GM13977 (cell line): ENCODE measurements at places on chromosomes 7 and 10.

- no peak for DNase-seq
These were observed 16.7 kb downstream of the ELN start for GRCh38 chr7:74044366-74045350.

GRCh38 chr10:66837990-66838389 lies 87.8 kb upstream of the LRRTM3 start:
- DNase-seq: no peak

- DNase-seq: no peak
These were observed 183.1 kb downstream of the TAX1BP1 start for GRCh38 chr7:27922907-27923641.

DNA sequence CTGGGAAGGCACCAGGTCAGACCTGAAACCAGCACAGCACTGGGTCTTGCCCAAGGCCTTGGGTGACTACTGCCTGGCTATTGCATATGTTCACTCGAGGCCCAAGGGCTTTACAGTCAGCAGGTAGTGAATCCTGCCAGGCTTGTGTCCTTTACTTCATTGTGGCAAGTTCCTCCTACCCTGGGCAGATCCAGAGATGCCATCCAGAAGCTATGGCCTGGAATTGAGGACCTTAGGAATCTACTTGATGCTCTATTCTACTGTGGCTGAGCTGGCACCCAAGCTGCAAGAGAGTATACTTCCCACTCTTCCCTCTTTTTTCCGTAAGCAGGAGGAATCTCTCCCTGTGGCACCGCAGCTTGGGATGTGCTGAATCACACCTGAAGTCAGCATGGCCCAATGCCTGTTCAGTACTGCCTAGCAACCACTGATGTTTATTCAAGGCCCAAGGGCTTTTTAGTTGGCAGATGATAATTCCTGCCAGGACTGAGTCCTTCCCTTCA lies 246.7 kb upstream of the CTBP2 start:
- DNase-seq: no peak

- no peak for DNase-seq
These were observed 25.1 kb downstream of the SGCE start for GRCh38 chr7:94630855-94631254.

DNA sequence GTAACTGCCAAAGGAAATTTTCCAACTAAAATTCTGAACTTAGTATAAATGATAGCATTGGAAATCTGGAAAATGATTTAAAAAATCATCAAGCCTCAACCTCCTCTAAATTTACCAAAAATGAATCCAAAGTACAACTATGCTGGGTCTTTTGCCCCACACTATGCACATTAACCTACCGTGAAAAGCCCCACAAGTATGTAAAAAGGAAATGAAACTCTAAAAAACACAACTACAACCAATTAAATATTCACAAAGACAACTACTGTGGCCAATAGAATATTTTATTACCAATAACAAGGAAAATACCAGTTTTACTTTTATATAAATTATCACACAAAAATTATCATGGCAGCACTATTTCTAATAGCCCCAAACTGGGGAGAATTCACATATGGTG lies 19.3 kb downstream of the EIF3A start:
- DNase-seq: no peak

- peak; percentile 93 for DNase-seq
These were observed 1.7 kb upstream of the EGR2 start for GRCh38 chr10:62817766-62818425.

- DNase-seq: no peak
These were observed 157.1 kb downstream of the ZEB1 start for GRCh38 chr10:31476088-31476487.

DNA sequence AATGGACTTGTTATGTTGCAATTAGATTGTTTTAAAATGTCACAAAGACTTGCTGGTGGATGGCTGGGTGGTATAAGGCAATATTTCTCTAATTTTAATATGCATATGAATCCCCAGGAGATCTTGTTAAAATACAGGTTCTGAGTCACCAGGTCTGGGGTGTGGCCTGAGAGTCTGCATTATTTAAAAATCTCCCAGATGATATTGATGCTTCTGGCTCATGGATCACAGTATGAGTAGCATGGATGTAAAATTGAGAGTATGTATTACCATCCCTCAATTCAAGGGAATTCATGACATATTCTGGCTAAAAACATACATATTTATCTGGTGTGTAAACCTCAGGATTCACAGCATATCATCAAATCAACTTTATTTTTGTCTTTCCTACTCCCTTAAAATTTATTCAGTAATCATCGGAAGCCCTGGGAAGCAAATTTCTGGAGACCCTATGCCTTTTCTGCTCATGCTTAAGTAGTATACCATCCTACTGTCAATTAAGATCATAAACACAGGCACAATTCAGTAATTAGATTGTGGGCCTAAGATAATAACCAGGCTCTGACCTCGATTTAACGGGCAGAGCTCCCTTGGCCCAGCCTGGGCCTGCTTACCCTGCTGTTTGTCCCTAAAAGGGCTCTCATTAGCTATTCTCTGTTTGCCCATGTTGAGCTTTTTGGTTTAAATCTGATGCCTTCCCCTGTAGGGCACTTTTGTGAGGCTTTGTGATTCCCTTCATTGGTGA lies 29.6 kb upstream of the ICA1 start:
- DNase-seq: no peak

DNA sequence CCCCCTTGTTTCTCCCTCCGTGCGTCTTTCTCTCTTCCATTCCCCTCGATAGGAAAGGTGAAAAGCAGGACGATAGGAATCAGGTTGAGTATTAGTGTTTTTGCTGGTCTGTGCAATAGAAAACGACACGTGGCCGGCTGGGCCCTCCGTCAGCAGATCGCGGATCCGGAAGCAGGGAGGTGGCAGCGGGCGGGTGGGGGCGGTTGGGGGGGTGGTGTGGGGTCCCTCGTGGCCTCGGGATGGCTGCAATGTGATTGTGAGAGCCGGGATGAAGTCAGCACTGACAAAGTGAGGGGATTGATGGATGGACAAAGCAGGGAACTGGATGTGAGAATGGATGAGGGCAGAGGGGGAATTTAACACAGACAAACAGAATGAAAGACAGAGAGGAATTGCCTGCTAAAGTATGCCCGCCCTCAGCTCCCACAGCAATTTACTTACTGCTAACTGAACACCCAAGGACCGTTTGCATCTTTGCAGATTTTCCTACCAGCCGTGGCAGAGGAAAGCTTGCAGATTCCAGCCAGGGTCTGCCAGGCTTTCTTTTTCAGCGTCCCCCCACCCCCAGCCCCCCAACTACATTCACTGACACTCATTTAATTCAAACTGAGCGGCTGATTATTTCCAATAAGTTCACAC lies 280.9 kb downstream of the LRMDA start:
- DNase-seq: no peak

DNA sequence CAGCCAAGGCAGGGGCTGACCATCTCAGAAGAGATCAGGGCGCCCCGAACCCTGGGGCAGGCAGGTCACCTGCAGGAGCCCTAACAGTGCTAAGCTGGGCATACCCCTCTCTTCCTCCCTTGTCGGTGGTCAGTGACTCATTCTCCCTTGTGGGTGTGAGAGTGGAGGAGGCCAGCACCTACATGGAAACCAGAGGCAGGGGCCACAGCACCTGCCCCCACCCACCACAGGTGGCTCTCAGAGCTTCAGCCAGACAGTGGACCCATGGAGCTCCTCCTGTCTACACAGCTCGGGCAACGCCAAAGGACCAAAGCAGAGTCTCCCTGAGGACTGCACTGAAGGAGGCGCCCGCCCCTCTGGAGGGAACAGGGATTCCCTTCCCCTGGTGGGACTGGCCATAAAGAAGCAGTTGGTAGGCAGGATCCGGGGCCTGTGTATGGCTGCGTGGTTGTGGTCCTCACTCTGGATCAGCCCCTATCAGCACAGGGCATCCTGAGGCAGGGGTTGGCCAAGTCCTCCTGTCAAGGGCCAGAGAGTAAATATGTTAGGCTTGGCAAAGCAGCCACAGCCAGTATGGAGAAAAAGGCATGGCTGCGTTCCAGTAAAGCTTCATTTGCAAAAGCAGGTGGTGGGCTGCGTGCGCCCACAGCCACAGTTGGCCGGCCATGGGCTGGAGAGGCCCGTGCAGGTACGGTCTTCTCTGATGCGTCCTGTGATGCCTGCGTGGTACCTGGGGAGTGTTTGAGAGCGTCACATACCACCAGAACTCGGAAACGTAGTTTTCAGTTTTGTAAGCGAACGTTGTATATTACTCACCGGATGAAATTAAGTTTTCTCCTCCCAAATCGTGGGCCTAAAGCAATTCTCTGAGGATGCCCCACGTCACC lies 198.2 kb downstream of the EBF3 start:
- DNase-seq: no peak

- DNase-seq: no peak
These were observed 14.3 kb downstream of the PTPRE start for GRCh38 chr10:127921075-127921752.

GRCh38 chr7:112084520-112084971 lies 121.7 kb downstream of the DOCK4 start:
- no peak for DNase-seq

DNA sequence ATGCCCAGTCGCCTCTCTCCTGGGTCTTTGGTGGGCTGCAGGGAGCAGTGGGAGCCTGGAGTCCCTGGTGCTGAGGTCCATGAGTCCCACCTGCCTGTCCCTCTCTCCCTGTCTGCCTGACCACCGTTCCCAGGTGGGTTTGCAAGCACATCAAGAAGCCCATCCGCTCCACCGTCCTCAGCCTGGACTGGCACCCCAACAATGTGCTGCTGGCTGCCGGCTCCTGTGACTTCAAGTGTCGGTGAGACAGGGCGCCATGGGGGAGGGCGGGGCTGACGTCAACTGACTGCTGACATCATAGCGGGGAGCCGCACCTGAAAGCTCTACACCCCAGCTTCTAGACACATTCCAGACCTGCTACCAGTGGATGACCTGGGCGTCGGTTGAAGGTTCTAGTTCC lies 15.2 kb downstream of the ARPC1B start:
- DNase-seq: no peak

DNA sequence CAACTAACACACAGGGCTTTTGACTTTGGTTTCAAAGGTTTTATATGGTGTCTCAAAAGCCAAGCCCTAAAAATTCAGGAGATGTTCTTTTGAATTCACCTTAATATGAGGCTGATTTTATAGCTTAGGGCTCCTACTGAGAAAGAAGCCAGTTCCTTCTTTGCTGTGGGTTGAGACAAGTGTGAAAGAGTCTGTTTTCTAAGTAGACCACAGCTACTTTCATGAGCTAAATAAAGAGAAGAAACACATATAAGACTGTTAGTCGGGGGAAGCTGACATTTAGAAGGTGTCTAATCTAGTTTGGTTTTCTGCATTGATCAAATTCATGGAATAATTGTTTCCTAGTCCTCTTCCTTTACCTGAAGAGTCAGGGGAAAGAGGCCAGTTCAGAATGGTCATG lies 332.1 kb upstream of the CELF2 start:
- no peak for DNase-seq

- DNase-seq: no peak
These were observed 213.2 kb downstream of the KCND2 start for GRCh38 chr7:120486164-120486563.

DNA sequence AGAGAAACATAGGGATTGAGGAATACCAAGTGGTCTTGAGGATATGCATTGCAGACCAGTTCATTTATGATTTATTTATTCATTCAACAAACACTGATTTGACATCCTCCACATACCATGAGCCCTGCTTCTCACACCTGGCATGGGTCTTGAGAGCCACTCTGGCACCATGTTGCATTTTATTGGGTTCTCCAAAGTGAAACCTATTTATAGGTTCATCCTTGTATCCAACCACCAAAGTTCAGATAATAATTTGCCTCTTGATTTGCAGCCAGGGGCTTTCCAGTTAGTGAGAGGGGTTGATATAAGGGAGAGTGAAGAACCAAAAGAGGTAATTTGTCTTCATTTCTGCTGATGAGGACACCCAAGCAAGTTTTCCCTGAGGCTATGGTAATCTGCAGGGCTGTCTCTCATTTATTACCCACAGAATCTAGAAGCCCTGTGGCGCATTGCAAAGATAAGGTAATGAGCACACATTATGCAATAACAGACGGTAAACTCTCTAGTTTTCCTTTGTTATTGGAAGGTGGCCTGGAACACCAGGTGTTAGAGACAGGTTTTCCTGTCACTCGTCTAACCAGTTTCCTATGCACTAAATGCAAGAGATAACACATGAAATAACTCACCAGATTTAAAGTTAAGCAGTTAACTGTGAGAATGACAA lies 28.8 kb upstream of the ICA1 start:
- no peak for DNase-seq

DNA sequence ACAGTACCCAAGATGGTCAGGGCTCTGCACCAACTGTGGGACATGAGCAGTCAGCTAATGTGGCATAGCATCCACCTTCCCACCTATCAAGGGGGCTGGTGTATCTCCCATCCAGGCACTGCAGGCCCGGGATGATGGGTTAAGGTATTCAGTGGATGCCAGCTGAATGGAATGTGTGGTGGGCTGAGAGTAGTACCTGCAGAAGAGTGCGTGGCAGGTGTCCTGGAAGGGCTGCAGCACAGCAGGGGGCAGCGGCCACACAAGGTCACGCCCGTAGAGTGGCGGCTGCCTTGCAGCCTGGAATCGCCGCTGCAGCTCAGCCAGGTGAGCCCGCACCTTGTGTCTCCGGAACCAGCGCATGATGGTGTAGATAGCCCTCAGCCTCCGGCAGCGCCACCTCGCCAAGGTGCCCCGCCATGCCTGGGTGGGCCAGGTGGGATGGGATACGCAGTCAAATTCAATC lies 13.3 kb downstream of the MYO1G start:
- DNase-seq: no peak

DNA sequence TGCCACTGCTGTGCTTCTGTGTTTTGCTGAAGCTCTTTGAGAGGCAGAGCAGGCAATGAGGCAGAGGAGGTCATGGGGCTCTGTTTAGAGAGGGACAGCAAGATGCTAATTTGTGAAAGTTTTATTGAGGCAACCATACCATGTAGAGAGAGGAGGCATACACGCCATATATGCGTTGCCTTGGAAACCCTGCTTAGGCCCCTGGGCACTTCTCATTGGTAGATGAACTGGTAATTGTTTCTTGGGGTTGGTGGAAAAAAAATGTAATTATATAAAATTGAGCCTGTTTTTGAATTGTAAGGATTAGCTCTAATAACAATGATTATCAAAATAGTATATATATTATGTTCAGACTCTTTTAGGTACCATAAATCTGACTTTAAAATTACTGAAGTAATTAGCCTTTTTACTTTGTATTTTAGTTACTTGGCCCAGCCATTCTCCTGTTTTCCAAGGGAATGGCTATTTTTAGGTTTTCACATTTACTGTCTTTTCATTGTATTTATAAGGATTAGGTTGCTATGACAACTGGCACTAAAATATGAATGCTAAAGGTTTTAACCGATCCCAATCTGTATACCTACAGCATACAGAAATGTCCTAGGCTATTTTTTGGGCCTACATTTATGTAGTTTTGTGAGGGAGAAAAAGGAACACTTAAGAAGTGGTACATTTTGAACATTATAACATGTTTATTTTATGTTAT lies 52.4 kb downstream of the BZW2 start:
- no peak for DNase-seq

DNA sequence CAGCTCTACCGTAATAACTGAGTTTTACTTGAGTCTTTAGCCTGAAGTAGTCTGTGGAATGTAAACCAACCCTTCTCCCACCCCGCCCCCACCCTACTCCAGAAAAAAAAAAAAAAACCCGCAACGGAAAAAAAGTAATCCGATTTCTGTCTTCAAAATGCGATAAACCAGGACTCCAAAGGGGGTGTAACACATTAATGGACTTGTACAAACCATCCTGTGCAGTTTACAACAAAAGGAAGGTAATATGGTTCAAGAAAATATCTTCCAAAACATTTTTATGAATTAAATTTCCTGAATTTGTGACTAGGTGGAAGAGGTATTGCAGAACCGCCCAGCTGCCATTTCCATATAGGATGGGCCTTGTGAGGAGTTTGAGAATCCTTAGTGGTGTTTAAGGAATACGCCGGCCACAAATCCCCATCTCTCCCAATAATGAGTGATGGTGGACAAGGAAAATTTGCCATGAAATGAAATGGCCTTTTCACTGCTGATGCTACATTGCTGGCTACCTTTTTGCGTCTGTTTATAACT lies 10.6 kb downstream of the SKIDA1 start:
- no peak for DNase-seq
